ENCODE measurements at places on chromosomes 13 and 19. TPM values are rescaled to one million over a fixed set of nuclear protein-coding genes. Genes with fewer than 3 reads are reported as not detected.

CERS1 gene
- total RNA-seq: 5.6 TPM

CYP4F12 gene
- 2.1 TPM for total RNA-seq

PGLYRP2 gene
- not detected for total RNA-seq

SLC46A3 gene
- 1.4 TPM for total RNA-seq

IGFLR1 gene
- total RNA-seq: 9.6 TPM

ZNF439 gene
- not detected for total RNA-seq

ZNF677 gene
- total RNA-seq: not detected
